ENCODE measurements at places on chromosomes 1 and 21. TPM values are rescaled to one million over a fixed set of nuclear protein-coding genes. Genes with fewer than 3 reads are reported as not detected.

DNA sequence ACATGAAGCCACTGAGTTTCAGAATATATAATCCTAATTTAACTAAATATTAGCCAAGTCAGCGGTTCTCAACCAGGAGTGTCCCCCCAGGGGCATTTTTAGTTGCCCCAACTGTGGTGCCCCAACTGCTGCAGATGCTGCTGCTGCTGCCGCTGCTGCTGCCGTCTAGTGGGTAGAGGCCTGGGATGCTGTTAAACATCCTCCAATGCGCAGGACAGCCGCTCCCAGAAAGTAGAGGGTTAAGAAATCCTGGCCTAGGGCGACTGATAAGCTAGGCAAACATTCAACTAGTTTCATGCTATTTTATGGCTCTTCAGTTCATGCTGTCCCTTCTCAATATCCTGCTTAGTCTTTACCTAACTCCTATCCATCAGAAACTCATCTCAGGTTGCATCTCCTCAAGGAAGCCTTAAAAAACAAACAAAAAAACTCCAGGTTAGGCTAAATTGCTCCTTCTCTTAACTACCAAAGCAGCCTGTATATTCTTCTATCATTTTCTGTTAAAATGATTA is 9.9 kb upstream of the DCAF6 start:
- H3K27me3 ChIP-seq: no peaks in the 10 kb centered on the region
- H3K4me3 ChIP-seq: peak overlapping the region; percentile 29
- peak; percentile 90 for DNase-seq
- no peaks in the 10 kb centered on the region for H3K36me3 ChIP-seq
- peaks cover 60% of the 10 kb centered on the region for H3K4me1 ChIP-seq
- peak overlapping the region; percentile 30 for H3K27ac ChIP-seq

- no peaks in the 10 kb centered on the region for H3K27me3 ChIP-seq
- DNase-seq: no peak
- no peaks in the 10 kb centered on the region for H3K36me3 ChIP-seq
- no peak overlapping the region for H3K27ac ChIP-seq
Observed at GRCh38 chr1:60963167-60963940, 119.0 kb upstream of the NFIA start.

DNA sequence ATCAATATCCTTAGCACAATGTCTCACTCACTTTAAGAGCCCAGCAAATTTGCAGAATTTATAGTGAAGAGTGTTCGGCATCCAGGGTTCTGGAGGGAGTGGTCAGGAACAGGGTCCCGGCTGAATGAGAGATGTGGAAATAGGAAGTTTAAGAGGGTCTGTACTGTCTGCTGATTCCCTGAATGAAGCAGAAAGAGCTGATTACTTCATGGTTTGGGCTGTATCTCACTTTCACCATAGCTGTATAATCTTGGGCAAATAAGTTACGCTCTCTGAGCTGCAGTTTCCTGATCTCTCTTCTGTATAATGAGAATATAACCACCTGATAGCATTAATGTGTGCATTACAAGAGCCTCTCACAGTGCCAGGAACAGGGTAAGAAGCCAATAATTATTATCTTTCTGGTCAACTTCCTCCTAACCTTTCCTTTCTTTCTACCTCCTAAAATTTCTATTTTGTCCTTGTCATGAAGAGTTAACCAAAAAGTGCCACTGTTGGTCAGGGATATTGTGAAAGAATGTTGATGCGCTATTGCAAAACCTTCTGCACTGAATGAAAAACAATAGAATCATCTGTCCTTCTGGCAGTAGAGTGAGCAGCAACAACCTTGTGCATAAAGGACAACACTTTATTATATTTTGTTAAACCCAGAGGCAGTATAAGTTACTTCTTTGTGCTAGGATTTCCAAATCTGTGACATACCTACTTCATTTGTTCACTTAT is 14.7 kb upstream of the PTGFR start:
- H3K27me3 ChIP-seq: no peaks in the 10 kb centered on the region
- H3K4me3 ChIP-seq: no peak overlapping the region
- H3K36me3 ChIP-seq: no peaks in the 10 kb centered on the region

- no peak for DNase-seq
- no peak overlapping the region for H3K27ac ChIP-seq
- no peaks in the 10 kb centered on the region for H3K4me1 ChIP-seq
- H3K4me3 ChIP-seq: no peak overlapping the region
- H3K27me3 ChIP-seq: no peaks in the 10 kb centered on the region
Observed at GRCh38 chr1:20385630-20386029, 95.0 kb downstream of the VWA5B1 start.

DNA sequence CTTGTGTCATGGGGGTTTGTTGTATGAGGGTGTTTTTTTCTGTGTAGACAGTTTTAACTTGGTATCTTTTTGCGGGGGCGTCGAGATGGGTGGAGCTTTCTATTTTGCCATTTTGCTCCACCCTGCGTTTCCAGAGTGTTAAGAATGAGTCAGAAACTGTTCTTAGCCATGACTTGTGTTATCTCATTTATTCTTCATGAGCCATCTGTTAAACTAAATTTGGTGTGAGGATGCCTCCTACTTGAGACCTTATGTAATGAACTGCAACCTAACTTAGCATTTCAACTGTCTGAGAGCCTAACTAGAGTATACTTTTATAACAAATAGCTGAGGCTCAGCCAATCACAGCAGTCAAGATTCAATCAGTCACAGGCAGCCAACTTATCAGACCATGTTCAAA is 1873.5 kb downstream of the NCAM2 start:
- H3K4me3 ChIP-seq: no peak overlapping the region
- no peaks in the 10 kb centered on the region for H3K27me3 ChIP-seq
- no peak for DNase-seq

GRCh38 chr1:223827193-223827663 is 18.5 kb downstream of the TP53BP2 start:
- no peak overlapping the region for H3K4me3 ChIP-seq
- H3K4me1 ChIP-seq: peaks cover 10% of the 10 kb centered on the region
- H3K36me3 ChIP-seq: no peaks in the 10 kb centered on the region
- no peak for DNase-seq
- no peak overlapping the region for H3K27ac ChIP-seq

DNA sequence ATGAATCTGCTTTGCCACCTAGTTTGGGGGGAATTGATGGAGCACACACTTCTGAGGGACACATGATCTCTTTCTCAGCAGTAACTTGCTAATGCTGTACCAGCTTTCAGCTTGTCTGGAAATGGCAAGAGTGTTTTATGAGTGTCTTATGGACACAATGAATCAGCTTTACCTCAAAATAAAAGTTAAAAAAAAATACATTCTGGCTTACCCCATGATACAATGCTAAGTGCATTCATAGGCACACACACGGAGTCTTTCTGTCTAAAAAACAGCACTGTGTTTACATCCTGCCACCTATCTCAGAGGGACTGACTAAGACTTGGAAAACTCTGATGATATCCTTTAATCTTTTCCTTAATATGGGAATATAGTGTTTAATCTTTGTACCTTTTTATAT is 455.5 kb upstream of the ADAMTS5 start:
- H3K36me3 ChIP-seq: no peaks in the 10 kb centered on the region
- no peak overlapping the region for H3K4me3 ChIP-seq
- H3K4me1 ChIP-seq: peaks cover 31% of the 10 kb centered on the region
- no peaks in the 10 kb centered on the region for H3K27me3 ChIP-seq
- H3K27ac ChIP-seq: peak overlapping the region; percentile 33

DNA sequence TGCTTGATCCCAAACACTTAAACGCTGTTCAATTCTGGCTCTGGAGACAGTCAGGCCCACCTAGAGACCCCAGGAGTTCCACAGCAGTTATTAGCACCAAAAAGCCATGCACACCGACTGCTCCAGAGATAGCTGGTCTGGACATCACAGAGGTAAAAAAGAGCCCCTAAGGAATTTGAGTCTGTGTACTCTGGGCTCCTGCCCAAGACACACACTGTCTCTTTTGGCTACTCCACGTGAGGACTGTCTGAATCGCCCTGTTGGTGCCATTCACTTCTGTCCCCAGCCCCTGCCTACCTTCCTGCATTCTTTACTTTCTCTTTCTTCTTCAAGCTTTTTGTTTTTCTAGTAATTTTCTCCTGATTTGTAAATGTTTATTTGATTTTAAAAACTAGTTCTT is 197.4 kb downstream of the ADGRL2 start:
- H3K36me3 ChIP-seq: no peaks in the 10 kb centered on the region
- no peaks in the 10 kb centered on the region for H3K4me1 ChIP-seq
- no peak for DNase-seq
- H3K27ac ChIP-seq: no peak overlapping the region
- no peak overlapping the region for H3K4me3 ChIP-seq

GRCh38 chr1:118151312-118151937 is 33.6 kb downstream of the SPAG17 start:
- no peak for DNase-seq
- no peak overlapping the region for H3K27ac ChIP-seq
- H3K36me3 ChIP-seq: no peaks in the 10 kb centered on the region

DNA sequence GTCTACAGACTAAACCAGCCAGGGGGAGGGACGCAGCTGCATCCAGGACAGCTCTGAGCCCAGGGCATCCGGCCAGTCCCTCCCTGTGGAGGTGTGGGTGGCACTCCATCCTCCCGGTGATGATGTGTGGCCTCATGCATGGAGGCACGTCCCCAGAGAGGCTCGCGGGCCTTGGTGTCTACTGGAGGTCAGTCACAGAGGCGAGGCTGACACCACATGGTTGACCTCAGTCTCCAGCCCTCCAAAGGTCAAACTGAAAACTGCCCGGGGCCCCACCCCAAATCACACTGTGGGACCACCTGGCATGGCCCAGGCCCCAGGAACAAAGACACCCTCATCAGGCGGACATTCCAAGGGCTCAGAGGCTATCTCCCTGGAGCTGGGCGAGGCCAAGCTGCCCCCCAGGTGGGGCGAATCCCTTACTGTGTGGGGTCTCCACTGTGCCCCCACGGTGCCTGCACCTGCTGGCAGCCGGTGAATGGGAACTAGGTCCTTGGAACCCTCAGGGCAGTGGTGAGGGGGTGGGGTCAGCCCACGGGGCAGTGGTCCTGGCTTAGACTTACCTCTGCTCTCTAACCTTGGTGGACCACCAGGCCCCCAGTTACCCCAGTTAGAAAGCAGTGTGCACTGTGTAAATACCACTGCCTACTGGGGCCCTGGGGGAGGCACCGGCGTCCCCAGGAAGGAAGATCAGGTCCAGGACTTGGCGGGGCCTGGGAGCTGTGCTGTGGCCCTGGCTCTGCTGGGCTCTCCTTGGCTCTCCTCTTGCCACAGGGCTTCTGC is 49.1 kb downstream of the TRPM2 start:
- H3K27me3 ChIP-seq: no peaks in the 10 kb centered on the region
- H3K4me3 ChIP-seq: no peak overlapping the region
- no peaks in the 10 kb centered on the region for H3K4me1 ChIP-seq
- DNase-seq: no peak
- no peaks in the 10 kb centered on the region for H3K36me3 ChIP-seq

DNA sequence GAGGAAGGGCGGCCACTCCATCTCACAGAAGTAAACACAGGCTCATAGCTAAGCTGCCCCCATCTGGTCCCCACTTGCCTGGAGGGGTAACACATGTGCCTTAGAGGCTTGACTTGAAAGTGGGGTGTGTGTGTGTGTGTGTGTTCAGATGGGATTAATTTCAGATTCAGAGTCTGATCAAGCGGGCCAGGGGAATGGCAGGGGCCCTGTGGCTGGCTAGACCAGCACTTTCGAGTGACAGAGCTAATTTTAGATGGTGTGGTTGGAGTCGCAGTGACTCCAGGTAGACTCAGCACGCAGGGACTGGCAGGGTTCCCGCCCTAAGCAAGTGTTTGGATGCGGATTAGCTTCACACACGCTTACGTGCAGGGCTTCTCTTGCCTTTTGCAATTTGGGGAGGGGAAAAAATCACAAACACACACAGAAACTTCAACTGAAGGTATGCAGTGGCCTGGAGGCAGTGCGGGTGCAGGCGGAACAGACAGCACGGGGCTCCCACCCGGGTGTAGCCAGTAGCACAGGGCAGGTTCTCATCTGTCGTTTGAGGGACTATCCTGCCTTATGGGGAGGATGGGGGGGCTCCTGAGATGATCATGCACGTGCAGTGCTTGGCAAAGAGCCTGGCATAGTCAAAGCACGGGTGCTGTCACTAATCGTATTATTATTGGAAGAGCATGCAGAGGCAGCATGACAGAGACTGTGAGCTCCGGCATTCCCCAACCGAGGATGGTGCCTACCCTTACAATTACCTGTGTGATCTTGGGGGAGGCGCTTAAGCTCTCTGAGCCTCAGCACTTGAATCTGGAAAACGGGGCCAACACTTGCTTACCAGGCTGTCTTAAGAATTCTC is 1.3 kb downstream of the EDN2 start:
- no peaks in the 10 kb centered on the region for H3K27me3 ChIP-seq
- peaks cover 39% of the 10 kb centered on the region for H3K4me1 ChIP-seq
- DNase-seq: no peak
- no peak overlapping the region for H3K4me3 ChIP-seq

GRCh38 chr21:19704832-19705231 is 1293.4 kb upstream of the NCAM2 start:
- no peaks in the 10 kb centered on the region for H3K27me3 ChIP-seq
- H3K4me1 ChIP-seq: peaks cover 9% of the 10 kb centered on the region
- no peak for DNase-seq
- H3K36me3 ChIP-seq: no peaks in the 10 kb centered on the region

- H3K4me3 ChIP-seq: no peak overlapping the region
- H3K27ac ChIP-seq: no peak overlapping the region
- H3K4me1 ChIP-seq: no peaks in the 10 kb centered on the region
- no peaks in the 10 kb centered on the region for H3K36me3 ChIP-seq
- no peak for DNase-seq
Observed at GRCh38 chr1:2236695-2237677, 8.9 kb downstream of the SKI start.

DNA sequence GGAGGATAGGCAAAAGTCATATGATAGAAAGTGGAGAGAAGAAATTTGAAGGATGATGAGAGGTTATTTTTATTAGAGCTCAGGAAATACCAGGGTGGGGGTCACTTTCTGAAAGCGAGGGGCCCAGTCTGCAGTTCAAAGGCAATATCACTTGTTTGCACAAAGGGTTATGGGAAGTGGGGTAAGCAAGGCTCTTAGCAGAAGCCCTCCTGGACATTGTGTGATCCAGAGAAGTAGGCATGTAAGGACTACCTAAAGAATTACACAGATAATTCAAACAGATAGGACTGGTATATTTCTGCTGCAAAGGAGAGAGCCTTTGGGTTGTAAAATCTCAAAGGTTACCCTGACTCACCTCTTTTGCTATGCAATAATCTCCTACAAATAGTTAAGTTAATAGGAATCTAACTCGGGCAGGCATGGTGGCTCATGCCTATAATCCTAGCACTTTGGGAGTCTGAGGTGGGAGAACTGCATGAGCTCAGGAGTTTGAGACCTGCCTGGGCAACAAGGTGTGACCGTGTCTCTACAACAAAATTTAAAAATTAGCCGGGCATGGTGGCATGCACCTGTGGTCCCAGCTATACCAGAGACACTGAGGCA is 25.2 kb upstream of the PRRC2C start:
- DNase-seq: peak; percentile 52
- H3K4me1 ChIP-seq: peaks cover 7% of the 10 kb centered on the region
- H3K4me3 ChIP-seq: no peak overlapping the region
- no peaks in the 10 kb centered on the region for H3K27me3 ChIP-seq

GRCh38 chr1:7299329-7299799 is 471.7 kb upstream of the VAMP3 start:
- H3K27me3 ChIP-seq: no peaks in the 10 kb centered on the region
- no peaks in the 10 kb centered on the region for H3K36me3 ChIP-seq
- H3K4me1 ChIP-seq: peaks cover 10% of the 10 kb centered on the region

The S100A14 gene
- 624 TPM for total RNA-seq

The TFF3 gene
- 65.8 TPM for total RNA-seq

The DISP3 gene
- total RNA-seq: 1.1 TPM

The HSF2BP gene
- total RNA-seq: 11.9 TPM

The TFF2 gene
- 1.2 TPM for total RNA-seq

The GCSAML gene
- not detected for total RNA-seq

The OR6N1 gene
- not detected for total RNA-seq

Data from Caco-2 (cell line).